Sigmoid colon (tissue), 7 donors: ENCODE measurements at places on chromosomes 3 and 15. TPM values are rescaled to one million over a fixed set of nuclear protein-coding genes. Genes with fewer than 3 reads are reported as not detected.

REC114 gene
- total RNA-seq, result not detected

EPB42 gene
- total RNA-seq, result not detected

SLC2A2 gene
- total RNA-seq, result not detected

MAGEF1 gene
- total RNA-seq, result 34.1 TPM

DNA sequence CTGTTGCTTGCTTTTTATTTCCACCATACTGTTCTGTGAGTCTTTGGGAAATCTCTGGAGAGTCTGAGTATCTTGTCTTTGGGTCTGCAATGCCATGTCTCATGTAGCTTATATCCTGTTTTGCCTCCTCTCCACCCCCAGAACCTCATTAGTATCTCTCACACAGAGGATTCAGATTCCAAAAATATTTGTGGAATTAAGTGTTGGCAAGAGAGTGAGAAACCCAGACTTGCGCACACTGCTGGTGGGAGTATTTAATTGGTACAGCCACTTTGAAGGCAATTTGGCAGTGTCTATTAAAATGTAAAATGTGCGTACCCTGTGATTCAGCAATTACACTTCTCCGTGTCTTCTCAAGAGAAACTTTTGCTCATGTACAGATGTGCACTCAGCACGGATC is 68.6 kb downstream of the ZNF621 start:
- H3K4me3 ChIP-seq, result no peak overlapping the region
- no peaks in the 10 kb centered on the region for H3K27me3 ChIP-seq

GRCh38 chr3:61908382-61908781 is 347.0 kb downstream of the PTPRG start:
- no peak for DNase-seq
- no peak overlapping the region for H3K4me3 ChIP-seq
- no peaks in the 10 kb centered on the region for H3K27me3 ChIP-seq
- H3K4me1 ChIP-seq, result peaks cover 18% of the 10 kb centered on the region
- no peaks in the 10 kb centered on the region for H3K36me3 ChIP-seq

- no peak overlapping the region for H3K4me3 ChIP-seq
- no peak overlapping the region for H3K27ac ChIP-seq
- peaks cover 16% of the 10 kb centered on the region for H3K4me1 ChIP-seq
- no peak for DNase-seq
Measured at GRCh38 chr15:57196865-57197264, 179.4 kb upstream of the CGNL1 start.

DNA sequence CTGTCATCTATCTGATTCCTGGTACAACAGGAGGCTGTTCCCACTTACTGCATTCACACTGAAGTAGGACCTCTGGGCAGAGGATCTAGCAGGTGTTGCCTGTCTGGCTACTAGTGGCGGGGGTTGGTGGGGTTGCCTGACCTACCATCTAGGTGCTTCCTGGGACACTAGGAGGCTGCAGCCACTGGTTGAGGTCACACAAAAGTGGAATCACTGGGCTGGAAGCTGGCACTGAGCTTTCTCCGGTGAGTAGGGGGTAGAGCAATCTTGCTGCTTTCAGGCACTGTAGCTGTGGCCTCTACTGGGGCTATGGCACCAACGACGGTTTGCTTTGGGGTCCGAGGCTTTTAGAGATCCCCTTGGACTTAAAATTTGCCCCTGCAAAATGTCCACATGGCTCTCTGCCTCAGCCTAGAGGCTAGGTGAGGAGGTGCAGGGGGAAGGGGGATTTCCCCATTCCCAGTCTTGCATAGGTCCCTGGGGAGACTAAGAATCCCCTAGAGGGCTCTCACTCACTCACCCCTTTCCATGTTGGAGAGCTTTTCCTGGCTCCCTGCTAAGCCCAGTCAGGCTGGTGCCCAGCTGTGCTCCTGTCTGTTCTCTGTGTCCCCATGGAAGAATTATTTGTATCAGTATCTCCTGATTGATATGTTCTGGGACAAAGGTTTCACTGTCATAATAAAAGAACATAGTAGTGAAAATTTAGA is 397.7 kb upstream of the EPHA6 start:
- H3K27me3 ChIP-seq, result no peaks in the 10 kb centered on the region
- DNase-seq, result no peak
- H3K27ac ChIP-seq, result no peak overlapping the region
- H3K36me3 ChIP-seq, result no peaks in the 10 kb centered on the region
- no peak overlapping the region for H3K4me3 ChIP-seq
- no peaks in the 10 kb centered on the region for H3K4me1 ChIP-seq

GRCh38 chr3:28601291-28601690 is 252.7 kb upstream of the AZI2 start:
- DNase-seq, result no peak
- no peaks in the 10 kb centered on the region for H3K36me3 ChIP-seq
- H3K4me3 ChIP-seq, result no peak overlapping the region
- no peaks in the 10 kb centered on the region for H3K4me1 ChIP-seq

DNA sequence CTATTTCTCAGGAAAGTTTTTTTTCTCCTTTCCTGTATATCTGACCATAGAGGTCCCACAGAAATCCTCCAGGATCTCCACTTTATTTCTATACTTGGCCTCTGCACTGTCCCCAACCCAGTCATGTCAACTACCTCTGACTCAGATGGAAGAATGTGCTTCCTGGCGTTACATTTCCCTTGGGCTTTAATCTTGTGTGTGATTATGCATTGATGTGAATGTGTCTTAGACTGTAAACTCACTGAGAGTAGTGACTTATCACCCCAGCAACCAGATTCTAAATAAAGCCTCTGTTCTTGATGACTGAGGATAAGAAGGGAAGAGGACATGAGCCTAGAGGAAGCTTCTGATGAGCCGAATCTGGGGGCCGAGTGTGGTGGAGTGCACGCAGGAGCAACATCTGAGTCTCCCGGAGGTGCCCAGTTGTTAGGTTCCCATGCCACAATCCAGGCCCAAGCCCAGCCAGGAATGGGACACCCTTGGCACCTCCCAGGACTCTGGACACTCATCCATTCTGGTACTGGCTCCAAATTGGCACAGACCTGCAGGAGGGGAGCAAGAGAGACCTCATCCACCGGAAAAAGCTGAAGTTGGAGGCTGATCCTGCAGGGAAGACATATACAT is 32.1 kb upstream of the HEG1 start:
- DNase-seq, result no peak
- H3K4me3 ChIP-seq, result no peak overlapping the region
- no peak overlapping the region for H3K27ac ChIP-seq

- H3K4me1 ChIP-seq, result peaks cover 18% of the 10 kb centered on the region
- DNase-seq, result no peak
- H3K36me3 ChIP-seq, result no peaks in the 10 kb centered on the region
- H3K4me3 ChIP-seq, result no peak overlapping the region
- no peak overlapping the region for H3K27ac ChIP-seq
Measured at GRCh38 chr3:23659274-23659673, 146.5 kb upstream of the UBE2E1 start.

DNA sequence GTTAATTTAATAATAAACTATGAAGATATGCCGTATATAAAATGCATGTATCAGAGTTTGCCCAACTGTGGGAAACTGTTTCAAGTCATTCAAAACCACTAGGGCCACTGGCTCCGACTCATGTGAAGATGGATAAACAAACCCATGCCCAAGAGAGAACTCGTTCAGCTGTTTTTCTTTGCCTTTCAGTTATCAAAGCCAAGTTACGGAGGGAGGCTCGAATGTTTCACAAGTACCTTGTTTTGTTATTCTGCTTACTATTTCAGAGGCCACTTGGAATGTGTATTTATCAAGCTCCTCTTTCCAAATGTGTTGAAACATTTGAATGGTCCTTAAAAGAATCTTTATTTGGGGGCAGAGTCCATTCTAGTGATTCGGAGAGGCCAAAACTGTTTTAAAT is 82.1 kb downstream of the DUT start:
- no peak overlapping the region for H3K4me3 ChIP-seq
- H3K27me3 ChIP-seq, result no peaks in the 10 kb centered on the region
- DNase-seq, result no peak
- no peaks in the 10 kb centered on the region for H3K36me3 ChIP-seq
- H3K27ac ChIP-seq, result peak overlapping the region; percentile 66

DNA sequence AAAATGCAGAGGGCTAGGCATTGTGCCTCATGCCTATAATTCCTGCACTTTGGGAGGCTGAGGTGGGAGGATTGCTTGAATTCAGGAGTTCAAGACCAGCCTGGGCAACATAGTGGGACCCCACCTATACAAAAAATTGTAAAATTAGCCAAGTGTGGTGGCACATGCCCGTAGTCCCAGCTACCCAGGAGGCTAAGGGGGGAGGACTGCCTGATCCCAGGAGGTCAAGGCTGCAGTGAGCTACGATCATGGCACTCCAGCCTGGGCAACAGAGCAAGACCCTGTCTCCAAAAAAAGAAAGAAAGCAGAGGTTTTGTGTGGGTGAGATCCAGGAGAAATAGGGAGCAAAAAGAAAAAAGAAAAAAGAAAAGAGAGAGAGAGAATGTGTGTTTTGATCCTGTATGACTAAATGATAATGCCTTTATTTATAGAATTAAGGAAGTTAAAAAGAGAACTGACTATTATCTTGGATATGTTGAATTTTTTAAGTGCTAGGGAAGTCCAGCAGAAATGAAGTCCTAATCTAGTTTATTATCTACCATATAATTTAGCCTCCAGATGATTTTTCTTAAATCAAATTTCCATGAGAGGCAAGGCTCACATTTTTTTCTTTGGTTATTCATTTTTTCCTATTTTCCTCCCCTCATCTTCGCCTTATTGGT is 4.8 kb downstream of the TTBK2 start:
- no peak for DNase-seq
- no peaks in the 10 kb centered on the region for H3K36me3 ChIP-seq
- no peak overlapping the region for H3K27ac ChIP-seq
- no peak overlapping the region for H3K4me3 ChIP-seq
- H3K27me3 ChIP-seq, result no peaks in the 10 kb centered on the region
- H3K4me1 ChIP-seq, result peaks cover 6% of the 10 kb centered on the region

DNA sequence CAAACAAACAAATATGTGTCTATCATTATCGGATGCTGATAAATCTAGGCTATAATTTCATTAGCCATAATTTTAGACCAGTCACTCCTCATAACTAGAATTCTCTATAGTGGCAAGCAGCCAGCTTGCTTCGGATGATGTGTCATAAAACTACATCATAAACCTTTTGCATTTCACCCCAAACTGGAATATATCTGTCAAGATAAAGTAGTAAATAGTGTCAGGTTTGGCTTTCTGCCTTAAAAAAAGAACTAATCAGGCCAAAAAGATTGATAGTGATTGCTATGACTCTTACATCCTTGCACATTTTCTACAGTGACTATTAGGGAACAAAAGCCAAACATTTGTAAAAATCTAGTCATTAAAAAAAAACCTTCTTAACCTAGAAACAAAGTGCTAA is 51.0 kb downstream of the DPPA2 start:
- H3K36me3 ChIP-seq, result no peaks in the 10 kb centered on the region
- no peak overlapping the region for H3K4me3 ChIP-seq

DNA sequence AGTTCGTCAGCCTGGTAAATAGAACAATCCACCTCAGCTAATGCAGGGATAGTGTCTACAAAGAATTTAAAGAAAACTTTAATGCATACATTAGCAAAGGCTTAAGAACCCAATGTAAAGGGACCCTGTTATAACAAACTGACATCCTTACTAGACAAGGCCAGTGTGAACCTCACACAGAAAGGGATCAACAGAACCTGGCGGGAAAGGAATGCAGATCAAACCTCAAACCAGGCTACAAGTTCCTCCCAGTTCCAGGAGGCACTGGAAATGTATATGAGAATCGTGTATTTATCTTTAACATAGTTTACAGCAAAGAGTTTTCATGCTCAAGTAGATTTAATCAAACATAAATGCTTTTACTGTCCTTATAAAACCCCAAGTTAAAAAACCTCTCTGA is 37.6 kb upstream of the ATP11B start:
- H3K4me3 ChIP-seq, result no peak overlapping the region
- H3K27ac ChIP-seq, result no peak overlapping the region
- no peaks in the 10 kb centered on the region for H3K36me3 ChIP-seq
- no peak for DNase-seq

GRCh38 chr15:99326235-99326634 is 75.0 kb downstream of the LRRC28 start:
- no peak overlapping the region for H3K27ac ChIP-seq
- DNase-seq, result no peak
- no peaks in the 10 kb centered on the region for H3K36me3 ChIP-seq
- H3K4me3 ChIP-seq, result no peak overlapping the region
- H3K27me3 ChIP-seq, result no peaks in the 10 kb centered on the region

- no peak overlapping the region for H3K4me3 ChIP-seq
- H3K27ac ChIP-seq, result no peak overlapping the region
- DNase-seq, result no peak
- H3K27me3 ChIP-seq, result no peaks in the 10 kb centered on the region
- no peaks in the 10 kb centered on the region for H3K36me3 ChIP-seq
- H3K4me1 ChIP-seq, result no peaks in the 10 kb centered on the region
Measured at GRCh38 chr3:61173676-61174075, 77.6 kb downstream of the FHIT start.

DNA sequence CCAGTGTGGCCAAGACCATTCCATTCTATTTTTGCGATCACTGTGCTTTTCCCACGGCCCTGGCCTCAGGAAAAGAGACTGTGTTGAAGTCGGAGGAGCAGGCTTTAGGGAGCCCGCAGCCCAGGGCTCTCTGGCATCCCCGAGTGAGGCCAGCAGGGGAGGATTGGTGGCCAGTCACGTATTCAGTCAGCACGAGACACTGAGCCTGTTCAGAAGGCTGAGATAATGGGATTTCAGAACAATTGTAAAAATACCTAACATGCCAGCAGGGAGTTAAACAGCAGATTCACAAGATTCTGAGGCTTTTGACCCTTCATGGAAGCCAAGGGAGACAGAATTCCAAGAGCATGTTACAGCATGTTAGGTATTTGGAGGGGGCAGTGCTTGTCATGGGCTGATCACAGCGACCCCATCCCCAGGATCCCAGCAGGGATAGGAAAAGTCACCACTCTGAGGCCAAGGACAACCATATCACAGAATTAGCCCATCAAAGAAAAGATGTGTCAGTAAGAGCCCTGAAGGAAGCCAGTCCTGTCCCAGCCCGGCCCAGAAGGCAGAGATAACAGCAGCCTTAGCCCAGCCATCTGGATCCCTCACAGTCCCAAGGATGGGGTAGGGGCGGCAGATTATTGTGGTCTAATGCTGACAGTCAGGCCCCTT is 40.6 kb downstream of the AMOTL2 start:
- peak overlapping the region; percentile 88 for H3K27ac ChIP-seq
- H3K27me3 ChIP-seq, result no peaks in the 10 kb centered on the region
- H3K4me3 ChIP-seq, result no peak overlapping the region
- H3K36me3 ChIP-seq, result no peaks in the 10 kb centered on the region
- H3K4me1 ChIP-seq, result peaks cover 71% of the 10 kb centered on the region
- DNase-seq, result peak; percentile 70

DNA sequence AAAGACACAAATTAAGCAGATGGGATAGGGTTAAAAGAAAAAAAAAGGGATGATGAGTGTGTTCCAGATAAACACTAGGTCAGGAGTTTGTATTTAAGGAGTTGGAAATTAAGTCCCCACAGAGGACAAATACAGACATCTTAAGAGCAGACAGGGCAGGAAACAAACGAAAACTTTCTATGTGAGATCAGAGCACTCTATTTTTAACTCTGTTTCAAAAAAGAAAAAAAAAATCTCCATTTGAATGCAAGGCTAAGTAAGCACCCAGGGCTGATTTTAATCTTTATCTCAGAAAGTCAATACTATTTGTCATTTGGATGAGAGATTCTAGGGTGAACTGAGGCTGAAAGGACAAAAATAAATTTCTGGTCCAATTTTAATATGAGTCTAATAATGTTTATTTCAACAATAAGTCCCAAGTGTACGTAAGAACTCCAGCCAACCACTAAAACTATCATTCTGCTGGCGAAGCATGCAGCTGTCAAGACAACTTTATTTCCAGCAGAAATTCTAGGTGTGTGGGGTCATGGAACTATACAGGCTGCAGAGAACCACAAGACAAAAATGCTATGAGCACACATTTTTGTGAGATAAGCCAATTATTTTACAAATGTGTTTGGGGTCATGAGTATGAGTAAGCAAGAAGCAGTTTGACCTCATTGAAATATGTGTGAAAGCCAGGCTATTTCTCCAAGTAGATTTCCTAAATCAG is 186.1 kb downstream of the FMN1 start:
- H3K27me3 ChIP-seq, result no peaks in the 10 kb centered on the region
- H3K4me3 ChIP-seq, result no peak overlapping the region
- H3K27ac ChIP-seq, result no peak overlapping the region
- peaks cover 11% of the 10 kb centered on the region for H3K4me1 ChIP-seq
- DNase-seq, result peak; percentile 77
